ENCODE measurements at places on chromosomes 2 and 18.

GRCh38 chr18:2847317-2848246 lies 776 bp downstream of the EMILIN2 start:
- DNase-seq: no peak

GRCh38 chr2:43100362-43100882 lies 126.0 kb downstream of the ZFP36L2 start:
- no peak for DNase-seq

DNA sequence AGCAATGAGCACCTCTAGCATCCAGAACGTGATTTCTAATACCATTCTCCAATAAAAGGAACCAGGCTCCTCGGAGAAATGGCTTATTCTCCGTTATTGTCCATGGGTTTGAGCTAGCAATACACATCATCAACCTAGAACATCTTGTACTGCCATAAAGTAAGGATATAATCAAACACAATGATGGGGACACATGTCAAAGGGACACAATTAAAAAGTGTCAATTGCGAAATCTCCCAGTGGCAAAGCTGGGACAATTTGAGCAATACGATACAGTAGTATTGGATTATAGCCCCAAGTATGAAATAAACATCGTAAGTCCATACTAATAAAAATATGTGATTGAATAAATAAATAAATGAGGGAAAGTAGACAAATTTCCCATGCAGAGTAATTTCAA lies 108.4 kb downstream of the CTNNA2 start:
- DNase-seq: no peak

DNA sequence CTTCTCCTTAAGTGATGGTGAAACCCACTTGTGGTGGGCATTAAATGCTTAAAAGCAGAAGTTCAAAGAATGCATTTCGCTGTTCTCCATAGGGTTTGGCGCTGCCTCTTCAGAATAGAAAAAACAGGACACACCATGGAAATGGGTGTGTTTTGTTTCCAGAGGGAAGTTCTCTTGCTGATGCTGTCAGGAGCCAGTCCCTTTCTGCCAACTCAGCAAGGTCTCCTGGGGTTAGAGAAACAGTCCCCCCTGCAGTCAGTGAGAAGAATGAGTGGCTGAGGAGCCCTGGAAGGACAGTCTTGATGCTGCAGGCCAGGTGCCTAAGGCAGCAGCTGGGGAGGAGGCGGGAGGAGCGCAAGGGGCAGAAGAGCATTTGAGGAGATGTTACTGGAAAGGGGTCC lies 37.8 kb upstream of the ASAP2 start:
- no peak for DNase-seq

DNA sequence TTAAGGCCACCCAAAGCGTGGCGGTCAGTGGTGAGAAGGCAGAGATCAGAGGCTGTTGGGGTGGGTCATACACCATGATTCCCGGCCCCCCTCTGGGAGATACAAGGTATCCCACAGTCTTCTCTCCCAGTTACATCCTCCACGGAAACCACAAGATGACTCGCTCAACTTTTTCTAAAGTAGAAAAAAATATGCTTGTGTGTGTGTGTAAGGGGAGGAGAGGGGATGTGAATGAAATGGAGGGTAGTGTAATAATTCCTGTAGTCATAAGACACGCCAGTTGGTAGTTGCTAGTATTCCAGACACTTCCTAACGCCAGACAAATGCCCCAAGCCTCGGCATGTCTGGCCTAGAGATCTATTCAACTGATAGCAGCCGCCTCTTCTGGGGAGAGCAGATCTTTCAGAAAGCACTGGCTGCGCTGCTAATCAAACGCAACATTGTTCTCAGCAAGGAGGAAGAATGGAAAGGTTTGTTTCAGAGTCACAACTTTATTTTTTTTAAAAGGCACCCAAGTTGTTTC lies 143.5 kb downstream of the TGIF1 start:
- DNase-seq: no peak

- DNase-seq: no peak
These were observed 226.9 kb downstream of the TMEM163 start for GRCh38 chr2:134491771-134492441.

- no peak for DNase-seq
These were observed 15.0 kb upstream of the ACTR2 start for GRCh38 chr2:65212619-65213018.

GRCh38 chr2:121260370-121261154 lies 24.4 kb downstream of the TFCP2L1 start:
- no peak for DNase-seq

DNA sequence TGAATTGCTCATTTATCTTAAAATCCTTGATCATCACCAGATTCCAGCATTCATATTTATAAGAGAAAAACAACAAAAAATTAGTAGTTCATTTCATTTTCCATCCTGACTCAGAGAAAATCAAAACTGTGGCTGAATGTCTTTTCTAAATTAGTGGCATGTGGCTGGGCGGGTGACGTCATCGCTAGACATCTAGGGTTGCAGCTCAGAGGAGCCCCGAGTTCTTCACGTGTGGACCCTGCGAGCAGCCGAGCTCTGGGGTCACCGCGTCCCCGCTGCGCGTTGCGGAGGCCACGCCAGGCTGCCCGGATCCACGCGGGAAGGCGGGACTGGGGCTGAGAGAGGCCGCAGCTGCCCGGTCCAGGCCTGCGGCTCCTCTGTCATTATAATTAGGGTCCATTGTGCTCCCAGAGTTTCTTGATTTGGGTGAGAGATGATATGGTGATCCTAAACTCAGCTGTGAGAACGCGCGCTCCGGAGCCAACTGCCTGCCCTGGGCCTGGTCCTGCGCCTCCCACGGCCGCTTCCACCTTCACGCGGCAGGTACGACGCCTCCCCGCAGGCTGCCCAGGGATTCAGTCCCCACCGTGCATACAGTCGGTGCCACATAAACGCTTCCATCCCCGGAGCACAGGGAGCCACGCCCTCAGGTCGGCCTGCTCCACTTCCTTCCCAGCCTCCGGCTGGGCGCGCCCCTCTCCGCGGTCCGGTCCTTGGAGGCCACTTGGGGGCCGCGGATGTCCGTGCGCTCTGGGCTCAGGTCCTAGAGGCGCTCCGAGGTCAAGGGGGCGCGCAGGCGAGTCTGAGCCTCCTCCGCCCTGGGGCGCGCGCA lies 56.5 kb downstream of the TMEM18 start:
- DNase-seq: no peak

- DNase-seq: no peak
These were observed 3.9 kb upstream of the PXDN start for GRCh38 chr2:1748176-1748740.

DNA sequence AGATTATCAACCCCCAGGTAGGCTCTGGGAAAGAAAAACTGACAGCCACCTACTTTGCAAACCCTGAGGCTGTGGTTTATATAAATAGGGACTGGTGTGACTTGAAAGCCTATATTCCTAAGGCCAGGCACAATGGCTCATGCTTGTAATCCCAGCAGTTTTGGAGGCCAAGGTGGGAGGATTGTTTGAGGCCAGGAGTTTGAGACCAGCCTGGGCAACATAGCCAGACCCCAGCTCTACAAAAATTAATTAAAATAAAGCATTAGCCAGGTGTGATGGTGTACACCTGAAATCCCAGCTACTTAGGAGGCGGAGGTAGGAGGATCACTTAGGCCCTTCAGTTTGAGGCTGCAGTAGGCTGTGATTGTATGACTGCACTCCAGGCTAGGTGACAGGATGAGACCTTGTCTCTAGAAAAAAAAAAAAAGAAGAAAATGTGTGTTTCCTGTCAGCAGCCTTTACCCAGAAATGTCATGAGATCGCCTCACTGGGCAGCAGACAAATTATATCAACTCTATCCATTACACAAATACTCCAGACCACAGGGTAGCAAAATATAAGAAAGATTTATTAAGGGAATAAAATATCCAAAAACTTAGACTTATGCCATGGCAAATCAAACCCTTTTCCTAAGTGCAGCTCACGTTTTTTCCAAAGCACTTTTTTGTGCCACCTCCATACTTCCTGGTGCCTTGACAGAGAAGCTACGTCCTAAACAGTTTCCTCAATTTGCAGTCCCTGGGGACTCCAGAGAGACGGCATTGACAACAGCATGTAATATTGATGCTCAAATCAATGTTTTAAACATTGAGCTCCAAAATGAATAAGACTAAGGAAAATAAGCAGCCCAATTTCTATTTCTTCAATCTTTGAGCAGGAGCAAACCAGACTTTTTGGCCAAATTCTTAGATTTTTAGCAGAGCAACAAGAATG lies 190.8 kb upstream of the NDUFV2 start:
- no peak for DNase-seq

DNA sequence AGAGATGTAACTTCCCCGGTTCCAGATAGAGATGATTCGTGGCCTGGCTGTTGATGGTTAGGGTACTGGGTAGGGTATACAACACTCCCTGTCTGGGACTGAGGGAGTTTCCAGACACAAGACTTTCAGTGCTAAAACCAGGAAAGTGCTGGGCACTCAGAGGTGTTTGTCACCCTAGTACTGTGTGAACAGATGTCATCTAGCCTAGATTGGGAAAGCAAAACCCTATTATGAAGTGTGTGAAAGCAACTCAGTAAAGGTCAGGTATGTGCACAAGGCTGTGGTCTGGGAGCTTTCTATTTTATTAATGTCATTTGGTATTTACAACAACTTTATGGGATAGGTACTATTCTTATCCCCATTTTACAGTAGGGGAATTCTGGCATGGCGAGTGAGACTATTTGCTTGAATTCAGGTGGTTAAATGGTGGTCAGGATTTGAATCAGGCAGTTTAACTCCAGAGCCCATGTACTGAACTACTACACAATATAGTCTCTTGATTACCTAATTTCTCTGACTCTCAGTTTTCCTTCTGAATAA lies 2.6 kb downstream of the BZW1 start:
- peak; percentile 2 for DNase-seq

- DNase-seq: peak; percentile 37
These were observed 21.9 kb downstream of the MRPL35 start for GRCh38 chr2:86221066-86221684.

DNA sequence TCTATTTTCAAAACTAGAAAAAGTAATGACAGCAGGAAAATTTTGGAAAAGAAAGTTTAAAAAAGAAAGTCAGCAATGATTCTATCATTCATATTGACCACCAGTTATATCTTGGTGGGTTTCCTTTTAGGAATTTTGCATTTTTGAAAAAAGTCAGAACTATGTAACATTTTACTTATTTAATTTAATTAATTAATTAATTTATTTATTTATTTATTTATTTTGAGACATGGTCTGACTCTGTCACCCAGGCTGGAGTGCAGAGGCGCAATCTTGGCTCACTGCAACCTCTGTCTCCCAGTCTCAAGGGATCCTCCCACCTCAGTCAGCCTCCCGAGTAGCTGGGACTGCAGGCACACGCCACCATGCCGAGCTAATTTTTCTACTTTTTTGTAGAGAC lies 149.9 kb upstream of the ACAA2 start:
- DNase-seq: no peak

GRCh38 chr2:137237055-137237454 lies 471.7 kb downstream of the THSD7B start:
- no peak for DNase-seq

DNA sequence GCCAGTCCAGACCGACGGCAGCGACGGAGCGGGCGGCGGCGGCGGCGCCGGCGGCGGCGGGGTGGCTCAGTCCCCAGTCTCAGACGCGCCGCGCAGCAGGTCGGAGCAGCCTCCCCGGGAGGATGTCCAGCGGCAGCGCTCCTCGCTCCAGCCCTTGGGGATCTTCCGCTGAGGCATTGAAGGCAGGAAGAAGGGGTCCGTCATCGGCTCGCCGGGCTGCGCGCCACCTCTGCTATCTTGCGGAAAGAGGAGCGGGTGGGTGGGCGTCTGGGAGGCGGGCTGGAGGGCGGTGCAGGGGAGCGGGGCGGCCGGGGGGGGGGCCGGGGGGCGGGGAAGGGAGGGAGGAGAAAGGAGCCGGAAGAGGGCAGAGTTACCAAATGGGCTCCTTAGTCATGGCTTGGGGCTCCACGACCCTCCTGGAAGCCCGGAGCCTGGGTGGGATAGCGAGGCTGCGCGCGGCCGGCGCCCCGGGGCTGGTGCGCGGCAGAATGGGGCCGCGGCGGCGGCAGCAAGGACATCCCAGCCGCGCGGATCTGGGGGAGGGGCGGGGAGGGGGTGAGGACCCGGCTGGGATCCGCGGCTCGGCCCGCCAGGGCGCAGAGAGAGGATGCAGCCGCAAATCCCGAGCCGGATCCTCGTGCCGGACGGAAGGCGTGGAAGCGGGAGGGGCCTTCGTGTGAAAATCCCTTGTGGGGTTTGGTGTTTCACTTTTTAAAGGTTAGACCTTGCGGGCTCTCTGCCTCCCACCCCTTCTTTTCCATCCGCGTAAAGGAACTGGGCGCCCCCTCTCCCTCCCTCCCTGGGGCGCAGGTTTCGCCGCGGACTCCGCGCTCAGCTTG lies at the start of gene NETO1:
NETO1 (minus strand) TSS at position 242 of the 839 bp plus-strand sequence. CDS start 696 bp downstream, outside the sequence.
- no peak for DNase-seq

DNA sequence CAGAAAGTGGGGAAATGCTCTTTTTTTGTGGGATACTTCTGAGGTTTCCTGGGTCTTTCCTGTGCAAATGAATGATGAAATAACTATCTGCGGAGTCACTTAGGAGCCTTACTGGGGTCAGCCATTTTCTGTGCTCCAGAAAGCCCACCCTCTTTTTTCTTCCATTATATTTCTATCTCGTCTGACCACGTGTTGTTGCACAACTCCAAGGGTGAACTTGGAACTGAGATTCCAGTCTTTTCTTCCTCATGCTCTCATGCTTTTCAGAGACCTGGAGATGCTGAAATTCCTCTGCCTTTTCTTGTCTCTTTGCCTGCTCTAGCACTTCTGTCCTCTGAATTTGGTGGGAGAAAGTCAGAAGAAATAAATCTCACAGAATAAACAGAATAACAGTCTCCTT lies 4.8 kb upstream of the SCYGR5 start:
- no peak for DNase-seq

DNA sequence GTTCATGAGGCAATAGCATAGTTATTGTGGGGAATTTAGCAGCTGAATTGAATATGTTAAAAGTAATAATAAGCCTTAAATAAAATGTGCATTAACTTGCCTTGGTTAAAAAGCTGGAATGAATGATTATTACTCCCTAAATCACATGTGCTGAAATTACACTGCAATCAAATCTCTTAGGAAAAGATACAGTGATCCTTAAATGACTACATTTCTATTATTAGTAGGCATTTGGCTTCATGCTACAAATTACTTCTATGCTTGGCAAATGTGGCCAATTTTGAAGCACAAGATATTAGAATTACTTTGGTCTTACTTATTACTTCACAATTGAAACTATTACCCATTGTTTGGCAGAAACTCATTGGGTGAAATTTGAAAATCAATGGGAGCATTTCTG lies 5.4 kb downstream of the RND3 start:
- no peak for DNase-seq

DNA sequence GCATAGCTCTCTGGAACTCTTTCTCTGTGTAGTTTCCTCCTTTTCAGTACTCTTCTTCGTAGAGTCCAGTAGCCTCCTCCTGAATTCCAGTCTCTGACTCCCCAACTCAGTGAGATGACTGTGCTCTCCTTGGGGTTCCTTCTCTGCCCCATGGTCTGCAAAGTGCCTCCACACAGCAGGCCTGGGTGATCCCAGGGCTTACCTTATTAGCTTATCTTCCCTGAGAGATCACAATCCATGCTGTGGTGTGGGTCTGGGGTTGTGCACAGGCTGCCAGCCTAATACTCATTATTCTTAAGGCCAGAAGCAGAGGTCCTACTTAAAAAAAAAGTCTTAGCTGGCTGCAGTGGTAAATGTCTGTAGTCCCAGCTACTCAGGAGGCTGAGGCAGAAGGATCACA lies 4.6 kb upstream of the GPR39 start:
- DNase-seq: no peak
